D721Med (cell line): ENCODE measurements at places on chromosomes 13 and 19.

DNA sequence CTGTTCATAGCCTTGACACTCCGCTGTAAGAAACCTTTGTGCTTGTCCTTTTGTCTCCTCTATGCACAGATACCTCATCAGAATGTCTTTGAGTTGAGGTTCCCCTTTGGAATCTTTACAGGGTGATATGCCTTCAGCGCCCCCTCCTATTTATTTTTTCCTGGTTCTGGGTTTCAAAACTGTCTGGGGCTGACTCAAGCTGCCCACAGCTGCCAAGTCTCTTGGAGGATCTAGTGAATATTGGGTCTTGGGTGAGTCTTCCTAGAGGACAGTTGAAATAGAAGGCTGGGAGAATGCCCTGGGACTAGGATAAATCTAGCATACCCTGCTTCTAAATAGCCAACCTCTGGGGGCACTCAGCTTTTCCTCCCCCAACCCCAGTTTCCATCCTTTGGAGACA, 930 bp downstream of the ZNF136 start:
- no peak for DNase-seq

DNA sequence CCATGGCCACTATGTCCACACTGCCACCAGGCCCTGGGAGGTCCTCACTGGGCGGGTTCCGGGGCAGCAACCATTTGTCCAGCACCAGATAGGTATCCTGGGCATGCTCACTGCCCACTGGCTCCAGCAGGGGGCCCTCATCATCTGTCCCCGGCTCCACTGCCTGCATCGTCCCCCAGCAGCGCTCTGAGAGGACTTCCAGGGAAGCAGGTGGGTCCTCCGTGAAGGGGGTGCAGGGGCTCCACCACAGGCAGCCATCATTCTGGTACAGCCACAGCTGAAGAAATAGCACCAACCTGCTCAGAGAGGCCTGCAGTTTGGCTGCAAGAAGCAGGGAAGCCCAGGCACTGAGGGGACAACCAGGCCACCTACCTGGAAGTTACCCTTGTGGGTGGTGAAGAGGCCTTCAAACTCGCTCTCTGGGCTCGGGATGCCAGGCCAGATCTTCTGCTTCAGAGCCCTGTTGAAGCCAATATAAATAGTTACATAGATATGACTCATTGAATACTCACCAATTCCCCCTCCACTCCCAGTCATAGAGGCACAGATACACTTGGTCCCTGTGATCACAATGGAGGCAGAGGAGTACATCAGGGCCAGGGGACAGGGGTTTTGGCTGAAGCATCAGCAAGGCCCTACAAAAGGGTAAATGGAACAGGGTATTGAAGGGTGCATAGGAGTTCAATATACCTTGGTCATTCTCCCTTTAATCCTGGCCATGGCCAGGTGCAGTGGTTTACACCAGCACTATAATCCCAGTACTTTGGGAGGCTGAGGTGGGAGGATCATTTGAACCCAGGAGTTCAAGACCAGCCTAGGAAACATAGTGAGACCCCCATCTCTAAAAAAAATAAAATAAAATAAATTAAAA, 4.1 kb downstream of the SWSAP1 start:
- DNase-seq, result peak; percentile 74

- DNase-seq, result no peak
These were observed 95.4 kb downstream of the COL4A2 start for GRCh38 chr13:110402299-110403069.

GRCh38 chr13:106990594-106990993, 422.7 kb upstream of the ARGLU1 start:
- DNase-seq, result no peak

DNA sequence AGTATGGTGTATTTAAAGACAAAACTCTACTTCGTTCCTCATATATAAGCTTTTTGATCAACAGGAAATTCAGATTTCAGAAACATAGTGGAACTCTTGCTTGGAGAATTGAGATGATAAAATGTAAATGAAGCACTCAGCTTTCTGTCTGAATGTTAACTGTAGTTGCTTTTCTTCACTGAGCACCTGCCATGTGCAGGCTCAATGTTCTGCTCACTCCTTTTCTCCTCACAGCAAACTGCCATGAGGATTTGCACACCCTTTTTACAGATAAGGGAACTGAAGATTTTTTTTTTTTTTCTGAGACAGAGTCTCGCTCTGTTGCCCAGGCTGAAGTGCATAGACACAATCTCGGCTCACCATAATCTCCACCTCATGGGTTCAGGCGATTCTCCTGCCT, 28.0 kb upstream of the FOXO1 start:
- DNase-seq, result no peak

GRCh38 chr13:112443995-112444311, 67.8 kb downstream of the SPACA7 start:
- peak; percentile 76 for DNase-seq

DNA sequence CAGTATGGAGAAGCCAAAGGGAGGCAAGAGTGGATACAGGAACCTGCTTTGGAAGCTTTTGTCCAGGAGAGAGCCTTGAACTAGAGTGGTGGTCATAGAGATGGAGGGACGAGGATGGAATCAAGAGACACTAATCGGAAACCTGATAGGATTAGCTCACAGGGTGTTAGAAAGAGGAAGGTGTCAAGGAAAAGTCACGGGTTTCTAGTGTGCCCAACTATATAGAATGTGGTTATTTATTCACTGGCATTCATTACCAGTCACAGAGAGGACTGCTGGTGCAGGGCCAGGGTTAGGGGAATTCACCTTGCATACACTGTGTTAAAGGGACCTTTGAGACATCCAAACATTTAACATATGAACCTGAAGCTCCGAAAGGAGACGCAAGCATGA, 43.4 kb upstream of the URAD start:
- no peak for DNase-seq

- DNase-seq, result peak; percentile 22
These were observed 28.0 kb upstream of the KBTBD7 start for GRCh38 chr13:41222259-41222852.

- peak; percentile 66 for DNase-seq
These were observed 3.8 kb downstream of the GRIK5 start for GRCh38 chr19:42066075-42066754.

GRCh38 chr13:42474954-42475353, 99.0 kb upstream of the TNFSF11 start:
- DNase-seq, result no peak

DNA sequence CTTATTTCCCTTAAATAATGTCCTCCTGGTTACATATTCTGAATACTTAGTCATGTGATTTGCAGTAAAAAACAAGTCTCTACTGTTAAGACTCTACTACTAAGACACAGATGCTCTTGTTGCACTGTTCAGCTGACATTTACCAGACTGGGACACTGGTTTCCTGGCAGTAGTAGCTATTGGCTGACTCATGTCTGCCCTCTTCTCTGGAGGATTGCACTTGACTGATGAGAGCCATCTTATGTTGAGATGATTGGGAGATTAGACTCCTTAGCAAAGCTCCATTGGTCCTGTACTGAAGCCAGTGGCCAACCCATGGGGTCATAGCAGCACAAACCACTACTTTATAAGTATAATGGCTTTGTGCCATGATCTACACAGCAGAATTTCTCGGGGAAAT, 1672.6 kb upstream of the PCDH20 start:
- no peak for DNase-seq

DNA sequence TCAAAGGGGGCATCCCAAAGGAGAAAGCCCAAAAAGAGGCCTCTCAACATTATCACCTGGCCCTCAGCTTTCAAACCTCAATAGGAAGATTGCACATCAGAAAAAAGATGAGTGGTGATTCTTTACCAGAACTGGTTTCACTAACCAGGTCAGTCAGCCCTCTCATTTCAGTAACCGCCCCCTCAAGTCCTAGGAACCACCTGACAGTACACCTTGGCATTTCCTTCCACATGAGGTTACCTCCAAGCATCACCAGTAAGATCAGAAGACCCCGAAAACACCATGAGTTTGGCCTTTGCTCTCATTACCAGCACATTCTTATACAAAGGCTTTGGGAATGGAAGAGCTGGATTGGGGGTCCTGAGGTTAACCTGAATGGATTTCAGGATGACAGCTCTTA, 200.5 kb downstream of the SUCLA2 start:
- no peak for DNase-seq

DNA sequence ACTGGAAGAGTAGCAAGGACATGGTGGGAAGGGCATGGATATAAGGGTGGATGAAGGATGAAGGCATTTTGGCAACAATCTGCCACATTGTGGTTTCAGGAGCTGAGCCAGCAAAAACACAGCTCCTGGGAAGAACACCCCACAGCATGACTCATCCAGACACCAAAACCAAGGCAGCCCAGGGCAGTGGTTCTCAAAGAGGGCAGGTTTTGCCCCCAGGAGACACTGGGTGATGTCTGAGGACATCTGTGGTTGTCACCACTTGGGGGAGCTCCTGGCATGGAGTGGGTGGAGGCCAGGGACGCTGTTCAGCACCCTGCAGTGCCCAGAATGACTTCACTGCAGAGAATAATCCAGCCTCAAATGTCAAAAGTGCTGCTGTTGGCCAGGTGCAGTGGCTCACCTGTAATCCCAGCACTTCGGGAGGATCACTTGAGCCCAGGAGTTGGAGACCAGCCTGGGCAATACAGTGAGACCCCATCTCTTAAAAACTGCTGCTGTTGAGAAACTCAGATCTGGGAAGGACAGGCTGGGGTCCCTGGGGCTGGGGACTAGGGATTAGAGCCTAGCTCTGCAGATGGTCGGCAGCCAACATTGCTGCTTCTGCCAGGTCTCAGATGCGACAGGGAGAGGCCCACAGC, 16.1 kb downstream of the ZFR2 start:
- no peak for DNase-seq

GRCh38 chr19:33706631-33707030, 84.9 kb downstream of the CHST8 start:
- DNase-seq, result peak; percentile 38

GRCh38 chr13:108435393-108436149, 166.1 kb downstream of the TNFSF13B start:
- no peak for DNase-seq

DNA sequence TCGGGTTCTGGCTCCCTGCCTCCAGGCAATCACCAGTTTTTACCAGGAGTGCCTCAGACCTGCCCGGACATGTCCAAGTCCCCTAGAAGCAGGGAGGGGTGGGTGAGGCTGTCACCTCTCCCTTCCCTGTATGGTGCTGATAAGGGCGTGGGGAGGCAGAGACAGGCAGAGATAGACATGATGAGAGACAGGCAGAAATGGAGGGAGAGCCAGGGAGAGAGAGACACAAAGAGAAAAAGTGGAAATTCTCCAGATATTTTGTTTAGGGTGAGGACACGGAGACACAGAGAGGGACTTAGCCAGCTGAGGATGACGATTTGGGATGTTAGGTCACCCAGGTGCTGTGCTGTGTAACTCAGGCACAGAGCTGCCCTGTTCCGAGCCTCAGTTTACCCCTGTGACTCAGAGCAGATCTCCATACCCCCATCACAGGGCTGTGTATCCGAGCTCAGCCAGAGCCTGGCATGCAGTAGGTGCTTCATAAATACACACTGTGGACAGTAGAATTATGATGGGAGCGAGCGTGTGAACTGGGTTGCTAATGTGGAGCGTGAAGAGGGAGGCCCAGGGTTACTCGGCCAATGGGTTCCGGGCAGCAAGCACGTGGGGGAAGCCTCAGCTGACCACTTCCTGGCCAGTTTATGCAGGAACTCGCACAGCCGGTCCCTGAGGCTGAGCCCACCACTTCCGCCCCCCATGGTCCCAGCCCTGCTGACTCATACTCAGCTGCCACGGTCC, 11.9 kb upstream of the GDF15 start:
- DNase-seq, result no peak

DNA sequence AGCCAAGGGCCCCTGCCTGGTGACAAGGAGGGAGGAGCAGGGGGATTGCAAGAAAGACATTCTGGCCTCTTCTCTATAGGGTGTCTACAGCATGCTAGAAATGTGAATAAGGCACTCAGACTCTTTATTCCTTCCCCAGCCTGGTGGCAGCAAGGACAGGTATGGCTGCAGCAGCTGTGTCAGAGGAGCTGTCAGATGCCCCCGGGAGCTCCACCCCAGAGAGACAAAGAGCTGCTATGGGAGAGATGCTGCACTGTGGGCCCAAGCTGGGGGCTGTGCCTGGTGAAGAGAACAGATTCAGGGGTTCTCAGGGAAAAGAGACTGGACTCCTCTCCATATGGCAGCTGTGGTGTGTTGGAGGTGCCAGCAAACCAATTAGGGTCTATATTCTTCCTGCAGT, 1063.3 kb downstream of the OLFM4 start:
- no peak for DNase-seq

- no peak for DNase-seq
These were observed 32.5 kb upstream of the IRS2 start for GRCh38 chr13:109818886-109819285.

DNA sequence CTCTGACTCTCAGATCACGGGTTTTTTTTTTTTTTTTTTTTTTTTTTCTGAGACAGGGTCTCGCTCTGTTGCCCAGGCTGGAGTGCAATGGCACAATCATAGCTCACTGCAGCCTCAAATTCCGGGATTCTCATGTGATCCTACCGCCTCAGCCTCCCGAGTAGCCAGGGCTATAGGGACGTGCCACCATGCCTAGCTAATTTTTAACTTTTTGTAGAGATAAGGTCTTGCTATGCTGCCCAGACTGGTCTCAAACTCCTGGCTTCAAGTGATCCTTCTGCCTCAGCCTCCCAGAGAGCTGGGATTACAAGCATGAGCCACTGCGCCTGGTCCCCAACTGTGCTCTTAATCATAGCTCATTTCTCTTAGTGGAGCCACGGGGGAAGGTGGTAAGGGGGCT, 4.6 kb upstream of the GRAMD1A start:
- no peak for DNase-seq

DNA sequence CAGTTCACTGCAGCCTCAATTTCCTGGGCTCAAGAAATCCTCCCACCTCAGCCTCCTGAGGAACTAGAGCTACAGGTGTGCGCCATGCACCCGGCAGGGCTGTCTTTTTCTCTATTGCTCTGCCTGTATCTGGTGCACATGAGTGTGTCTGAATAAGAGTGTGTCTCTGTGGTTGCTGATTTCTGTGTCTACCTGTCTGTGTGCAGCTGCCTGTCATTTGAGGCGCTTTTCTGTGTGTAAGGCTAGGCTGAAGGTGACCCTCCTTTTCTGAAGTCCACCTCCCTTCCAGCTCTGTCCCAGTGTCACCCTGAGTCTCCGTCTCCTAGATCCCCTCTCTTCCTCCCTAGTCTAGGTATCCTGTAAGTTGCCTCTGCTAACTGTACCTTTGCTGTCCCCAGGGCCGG, 1.5 kb upstream of the PRR12 start:
- no peak for DNase-seq

DNA sequence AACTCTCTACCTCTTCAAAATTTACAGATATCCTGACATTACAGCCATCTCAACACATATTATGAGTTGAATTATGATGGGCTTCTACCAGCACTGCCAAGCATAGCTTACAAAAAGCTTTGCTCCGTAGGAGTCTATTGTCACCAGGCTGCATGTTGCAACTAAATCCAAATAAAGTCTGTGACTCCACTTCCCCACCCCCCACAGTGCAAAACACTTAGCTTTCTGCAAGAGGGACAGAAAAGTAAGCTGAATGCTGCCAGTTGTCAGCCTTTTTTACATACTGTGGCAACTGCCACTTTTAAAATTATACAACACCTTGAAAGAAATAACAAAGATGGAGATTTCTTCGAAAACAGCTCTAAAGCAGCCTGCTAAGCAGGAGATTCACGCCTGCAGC, 189.1 kb downstream of the FGF14 start:
- no peak for DNase-seq
